ENCODE measurements at places on chromosomes 11 and 22.

DNA sequence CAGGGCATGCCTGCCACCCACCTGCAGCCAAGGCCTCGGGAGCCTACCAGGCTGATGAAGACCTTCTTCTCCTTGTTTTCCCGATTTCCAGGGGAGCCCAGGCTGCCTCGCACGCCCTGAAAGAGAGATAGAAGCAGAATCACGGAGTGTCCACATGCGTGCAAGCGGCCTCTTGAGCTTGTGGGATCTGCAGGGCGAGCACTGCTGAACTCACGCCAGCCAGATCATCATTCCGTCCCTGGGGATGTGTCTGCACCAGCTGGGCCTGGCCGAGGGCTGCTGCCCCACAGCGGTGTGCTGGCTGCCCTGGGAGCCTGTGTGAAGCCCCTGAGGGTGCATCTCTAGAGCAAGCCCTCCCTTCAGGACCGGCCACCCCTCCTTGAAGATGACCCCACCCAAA lies 17.9 kb downstream of the USH1C start:
- no peak for DNase-seq

DNA sequence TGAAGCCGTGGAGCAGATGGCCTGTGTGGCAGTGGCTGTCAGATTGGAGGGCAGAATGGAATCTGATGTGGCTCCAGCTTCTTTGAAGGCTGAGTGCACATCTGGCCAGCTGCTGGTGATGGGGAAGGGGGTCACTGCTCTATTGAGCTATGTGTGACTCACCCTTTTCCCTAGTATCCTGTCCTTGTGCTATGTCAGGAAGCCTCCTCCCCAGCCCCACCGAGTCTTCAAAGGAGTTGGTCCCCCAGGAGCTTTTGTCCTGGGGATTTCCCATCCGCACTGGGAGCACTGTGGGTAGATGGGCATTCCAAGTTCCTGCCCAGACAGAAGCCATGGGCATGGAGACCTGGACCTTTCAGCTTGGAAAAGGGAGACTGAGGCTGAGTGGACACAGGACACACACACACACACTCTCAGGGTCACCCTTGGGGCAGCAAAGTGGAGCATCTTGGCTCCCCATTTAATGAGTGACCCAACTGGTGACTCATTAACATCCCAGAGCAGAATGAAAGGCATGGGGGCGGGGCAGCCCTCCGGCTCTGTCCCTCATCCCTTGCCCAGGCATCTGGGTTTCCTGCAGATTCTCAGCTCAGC lies 3.3 kb downstream of the SERPINH1 start:
- no peak for DNase-seq

DNA sequence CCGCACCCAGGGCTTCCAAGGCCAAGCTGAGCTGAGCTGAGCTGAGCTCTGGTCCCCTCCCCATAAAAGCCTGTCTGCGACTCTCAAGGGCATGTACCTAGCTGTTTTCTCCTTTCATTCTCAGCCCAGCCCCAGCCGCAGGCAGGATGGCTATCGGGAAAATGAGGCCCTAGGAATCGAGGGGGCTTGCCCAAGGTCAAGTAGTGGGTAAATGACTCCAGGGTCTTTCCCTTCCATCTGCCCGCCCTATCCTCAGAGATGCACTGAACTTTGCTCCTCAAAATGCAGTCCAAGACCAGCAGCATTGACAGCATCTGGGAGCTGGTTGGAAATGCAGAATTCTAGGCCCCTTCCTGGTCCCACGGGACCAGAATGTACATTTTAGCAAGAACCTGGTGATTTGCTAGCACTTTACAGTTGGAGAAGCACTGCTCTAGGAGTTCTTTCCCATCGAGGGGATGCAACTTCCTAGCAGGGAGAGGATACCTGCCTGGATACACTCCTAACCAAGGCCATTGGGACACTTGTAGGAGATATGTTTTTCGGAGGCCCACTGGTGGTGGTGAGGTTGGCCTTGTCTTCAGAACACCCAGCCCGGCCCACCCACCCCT lies 43.2 kb upstream of the ACCSL start:
- no peak for DNase-seq

GRCh38 chr11:68231621-68232020 lies 18.5 kb upstream of the KMT5B start:
- no peak for DNase-seq

DNA sequence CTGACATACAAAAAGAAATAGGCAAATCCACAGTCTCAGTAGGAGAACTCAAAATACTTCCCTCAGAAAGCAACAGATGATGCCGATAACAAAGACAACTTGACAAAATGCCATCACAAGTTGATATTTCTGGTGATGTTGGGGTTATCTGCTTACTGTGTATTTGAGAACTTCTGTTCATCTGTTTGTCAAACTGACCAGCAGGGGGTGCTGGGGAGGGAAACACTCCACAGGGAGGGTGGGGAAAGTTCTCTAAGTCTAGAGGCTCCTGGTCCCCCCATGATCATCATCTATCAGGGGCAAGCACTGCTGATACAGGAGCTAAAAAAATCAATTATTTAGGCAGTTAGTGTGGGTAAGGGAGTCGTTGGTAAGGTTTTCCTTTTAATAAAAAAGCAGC lies 19.2 kb downstream of the GLYATL1 start:
- peak; percentile 53 for DNase-seq

DNA sequence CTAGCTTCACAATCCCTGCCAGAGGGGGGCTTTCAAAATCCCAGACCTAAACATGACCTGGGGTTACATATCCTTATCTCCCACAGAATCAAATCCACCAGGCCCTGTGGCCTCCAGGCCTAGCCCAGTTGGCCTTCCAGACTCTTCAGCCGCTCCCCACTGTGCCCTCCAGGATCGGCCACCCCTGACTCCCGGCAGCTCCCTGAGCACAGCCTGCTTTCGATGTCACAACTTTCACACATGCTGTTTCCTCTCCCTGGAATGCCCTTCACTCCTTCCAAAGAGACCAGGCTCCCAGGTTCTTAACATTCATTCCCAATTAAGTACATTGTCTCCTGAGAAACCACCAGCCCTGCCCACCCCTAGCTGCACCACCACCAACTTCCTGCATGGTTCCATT lies 62.7 kb downstream of the CSNK2A3 start:
- DNase-seq = no peak

GRCh38 chr22:23218867-23219251 lies 38.5 kb downstream of the BCR start:
- peak; percentile 40 for DNase-seq

GRCh38 chr11:2816523-2816922 lies 69.1 kb downstream of the CDKN1C start:
- DNase-seq = no peak

- no peak for DNase-seq
Measured at GRCh38 chr11:114821621-114822412, 143.5 kb downstream of the NXPE2 start.

DNA sequence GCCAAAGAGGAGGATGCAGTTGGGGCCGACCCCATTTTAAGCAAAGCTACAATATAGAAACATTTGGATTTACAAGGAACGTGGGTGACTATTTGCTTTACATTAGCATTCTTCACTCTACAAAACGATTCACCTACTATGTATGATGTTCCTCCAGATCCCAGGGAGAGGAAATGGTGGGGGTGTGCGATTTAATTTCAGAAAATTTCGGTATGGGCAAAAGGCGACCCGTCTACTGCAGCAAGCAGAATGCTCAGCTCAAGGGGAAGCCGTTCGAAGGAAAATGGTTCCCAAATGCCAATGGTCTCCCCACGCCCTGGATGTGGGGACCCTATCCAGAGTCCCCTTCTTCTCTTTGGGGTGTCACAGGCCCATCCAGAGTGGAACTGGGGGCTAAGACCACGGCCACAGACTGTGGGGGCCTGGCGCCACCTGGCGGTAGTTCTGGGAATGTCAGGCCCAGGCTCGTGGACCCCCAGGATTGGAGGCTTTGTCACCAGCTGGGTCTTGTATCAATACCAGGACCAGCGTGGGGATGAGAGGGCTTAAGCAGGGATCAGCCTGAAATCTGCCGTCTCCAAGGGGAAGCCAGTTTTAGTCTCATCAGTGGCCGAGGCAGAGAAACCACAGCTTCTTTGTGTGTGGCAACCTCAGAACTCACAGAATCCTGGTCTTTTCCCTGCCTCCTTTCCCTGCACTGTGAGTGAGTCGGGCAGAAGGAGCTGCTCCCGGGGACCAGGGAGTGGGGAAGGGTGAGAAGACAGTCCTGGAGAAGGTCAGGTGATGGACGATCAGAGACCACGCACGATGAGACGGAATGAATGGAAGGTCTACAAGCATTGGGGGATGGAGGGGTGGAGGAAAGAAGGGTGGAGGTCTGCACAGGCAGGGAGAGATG lies 8.4 kb downstream of the LRRC10B start:
- peak; percentile 60 for DNase-seq

- DNase-seq = no peak
Measured at GRCh38 chr22:40081662-40082061, 86.9 kb downstream of the FAM83F start.

GRCh38 chr11:72899238-72899637 lies 85.0 kb downstream of the ATG16L2 start:
- DNase-seq = no peak

DNA sequence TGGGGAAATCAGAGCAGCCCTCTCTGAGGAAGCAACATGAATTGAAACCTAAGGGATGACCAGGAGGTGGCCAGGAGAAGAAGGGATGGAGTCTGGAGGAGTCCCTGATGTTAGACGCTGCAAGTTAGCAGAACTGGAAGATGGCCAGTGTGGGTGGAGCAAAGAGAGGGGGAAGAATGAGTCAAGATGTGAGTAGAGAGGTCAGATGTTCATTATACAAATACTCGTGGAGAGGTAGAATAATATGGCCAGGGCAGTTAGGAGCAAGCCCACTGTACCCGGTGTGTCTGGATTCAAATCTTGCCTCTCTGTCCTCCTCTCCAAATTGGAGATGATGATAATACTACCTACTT lies 242.0 kb downstream of the TENM4 start:
- no peak for DNase-seq

GRCh38 chr11:111283945-111284481 lies 14.3 kb upstream of the POU2AF3 start:
- no peak for DNase-seq

DNA sequence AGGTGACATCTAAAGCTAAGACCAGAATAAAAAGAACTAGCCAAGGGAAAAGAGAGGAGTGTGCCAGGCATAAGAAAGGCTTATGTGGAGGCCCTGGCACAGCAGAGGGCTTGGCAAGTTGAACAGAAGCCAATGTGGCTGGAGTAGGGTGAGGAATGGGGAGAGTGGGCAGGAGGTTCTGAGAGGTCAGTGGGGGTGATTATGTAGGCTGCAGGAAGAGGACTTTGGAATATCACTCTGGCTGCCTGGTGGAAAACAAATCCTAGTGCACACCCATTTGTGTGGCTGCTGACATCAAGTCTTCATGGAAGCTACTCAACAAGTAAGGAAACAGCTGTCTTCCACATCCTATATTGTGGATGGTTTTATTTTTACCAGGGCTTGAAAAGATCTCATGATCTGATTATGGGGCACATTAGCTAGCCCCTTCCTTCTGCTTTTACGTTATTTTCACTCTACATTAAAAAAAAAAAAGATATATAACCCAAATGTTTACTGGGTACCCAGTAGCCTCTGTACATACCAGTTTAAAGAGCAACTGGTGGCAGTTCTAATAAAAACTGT lies 3.4 kb downstream of the MRPL16 start:
- DNase-seq = no peak

GRCh38 chr11:105324156-105324555 lies 184.6 kb upstream of the CARD18 start:
- DNase-seq = no peak

GRCh38 chr11:129145276-129145675 lies 46.8 kb downstream of the ARHGAP32 start:
- no peak for DNase-seq

DNA sequence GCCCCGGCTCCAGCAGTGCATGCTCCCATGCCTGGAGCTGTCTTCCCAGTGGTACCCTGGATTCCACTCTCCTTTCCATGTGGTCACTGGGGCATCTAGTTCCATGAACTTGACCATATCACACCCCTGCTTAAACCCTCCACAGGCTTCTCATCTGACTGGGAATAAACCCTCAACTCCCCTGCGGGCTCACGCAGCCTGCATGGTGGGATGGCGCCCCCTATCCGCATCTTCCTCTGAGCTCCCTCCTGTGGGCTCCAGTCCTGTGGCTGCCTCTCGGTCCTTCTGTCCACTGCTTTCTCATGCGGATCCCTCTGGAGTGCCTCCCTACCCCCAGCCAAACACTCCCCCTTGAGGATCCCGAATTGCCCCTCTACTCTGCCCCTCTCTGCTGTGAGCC lies 41.4 kb upstream of the TTLL12 start:
- DNase-seq = peak; percentile 47

- DNase-seq = no peak
Measured at GRCh38 chr22:48351376-48352085, 1476.1 kb downstream of the BRD1 start.

GRCh38 chr11:2554338-2555207 lies 109.8 kb downstream of the KCNQ1 start:
- no peak for DNase-seq

Data from activated CD4-positive, alpha-beta memory T cell treated with anti-CD3 and anti-CD28 coated beads for 36 hours (primary cell).